ENCODE measurements at places on chromosomes 12 and 14.

DNA sequence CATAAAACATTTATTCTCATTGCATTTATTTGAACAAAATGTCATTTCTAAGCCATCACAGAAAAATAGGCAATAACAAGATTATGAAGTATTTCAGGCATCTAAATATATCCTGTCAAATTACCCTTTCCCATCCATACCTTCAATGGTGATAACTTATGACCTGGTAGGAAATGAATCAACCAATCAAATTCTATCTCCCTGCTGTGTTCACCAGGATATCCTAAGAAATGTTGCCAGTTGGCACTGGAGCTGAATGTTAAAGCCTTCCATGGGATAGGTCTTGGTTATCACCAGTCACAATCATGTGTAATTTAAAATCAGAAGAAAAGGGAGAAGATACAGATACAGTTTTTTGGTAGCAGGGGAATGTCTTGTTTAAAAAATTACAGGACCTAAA is 23.7 kb downstream of the BMP4 start:
- DNase-seq, result no peak

- no peak for DNase-seq
Observed at GRCh38 chr14:87643005-87643404, 350.0 kb downstream of the GALC start.

- DNase-seq, result no peak
Observed at GRCh38 chr12:30859226-30859625, 67.3 kb upstream of the TSPAN11 start.

DNA sequence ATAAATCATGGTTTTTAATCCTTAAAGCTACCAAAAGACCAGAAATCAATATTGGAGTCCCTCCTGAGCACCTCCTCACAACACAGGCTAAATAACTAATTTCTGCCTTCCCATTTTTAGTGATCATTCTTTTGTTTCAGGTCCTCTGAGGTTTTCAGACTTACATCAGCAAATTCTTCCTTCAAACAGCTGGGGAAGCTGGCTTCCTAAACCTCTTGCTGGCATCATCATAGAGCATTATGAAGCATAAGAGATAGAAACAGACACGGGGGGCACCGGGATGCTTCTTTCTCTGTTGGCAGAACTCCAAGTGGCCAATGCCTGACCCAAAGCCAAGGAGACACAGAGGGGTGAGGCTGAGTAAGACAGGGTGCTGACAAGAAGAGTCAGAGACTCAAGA is 47.9 kb upstream of the DBX2 start:
- DNase-seq, result no peak

GRCh38 chr12:49678711-49679110 is 28.5 kb downstream of the FMNL3 start:
- DNase-seq, result no peak

DNA sequence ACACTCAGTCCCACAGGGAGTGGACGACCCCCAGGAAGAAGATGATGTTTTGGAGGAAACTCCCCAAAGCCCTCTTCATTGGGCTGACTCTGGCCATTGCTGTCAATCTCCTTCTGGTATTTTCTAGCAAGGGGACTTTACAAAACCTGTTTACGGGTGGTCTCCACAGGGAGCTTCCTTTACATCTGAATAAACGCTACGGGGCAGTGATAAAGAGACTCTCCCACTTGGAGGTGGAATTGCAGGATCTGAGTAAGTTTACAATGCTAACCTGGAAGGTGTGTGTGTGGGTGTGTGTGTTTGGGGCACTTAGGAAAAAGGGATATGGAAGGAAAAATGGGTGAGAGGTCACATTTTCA is 416 bp downstream of the GALNT8 start:
- DNase-seq, result peak; percentile 32

GRCh38 chr14:105929327-105930081 is 403.1 kb downstream of the TMEM121 start:
- no peak for DNase-seq

- DNase-seq, result no peak
Observed at GRCh38 chr12:5429741-5430557, 2.0 kb upstream of the NTF3 start.

- DNase-seq, result no peak
Observed at GRCh38 chr12:31900271-31900670, 58.9 kb upstream of the RESF1 start.

Data from transverse colon (tissue), 4 donors.